Posterior cingulate gyrus (tissue), 11 donors: ENCODE measurements at places on chromosomes 13 and 19.

- DNase-seq, result no peak
These were observed 2.8 kb downstream of the ZNF20 start for GRCh38 chr19:12137221-12137940.

- no peak for DNase-seq
These were observed 1106.7 kb downstream of the EFNB2 start for GRCh38 chr13:105428811-105429210.

GRCh38 chr19:5547881-5548280, 19.9 kb downstream of the TINCR start:
- DNase-seq, result no peak

GRCh38 chr13:99505814-99506269, 4.6 kb downstream of the TM9SF2 start:
- no peak for DNase-seq

DNA sequence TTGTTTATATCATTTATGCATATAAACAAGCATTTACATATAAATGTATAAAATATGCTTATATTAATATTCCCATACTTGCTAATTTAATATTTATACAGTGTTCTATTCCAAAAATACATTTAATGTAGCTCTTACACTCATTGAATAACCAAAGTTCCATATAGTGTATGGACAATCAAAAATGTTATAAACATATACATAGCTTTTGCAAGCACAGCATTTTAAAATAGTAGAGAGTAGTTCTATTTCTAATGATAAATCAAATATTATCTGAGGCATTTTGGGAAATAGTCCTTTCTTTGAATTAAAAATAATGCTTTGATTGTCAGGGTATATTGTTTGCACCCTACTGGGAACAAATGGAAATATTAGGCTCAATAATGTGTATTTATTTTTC, 22.5 kb upstream of the COG6 start:
- no peak for DNase-seq

DNA sequence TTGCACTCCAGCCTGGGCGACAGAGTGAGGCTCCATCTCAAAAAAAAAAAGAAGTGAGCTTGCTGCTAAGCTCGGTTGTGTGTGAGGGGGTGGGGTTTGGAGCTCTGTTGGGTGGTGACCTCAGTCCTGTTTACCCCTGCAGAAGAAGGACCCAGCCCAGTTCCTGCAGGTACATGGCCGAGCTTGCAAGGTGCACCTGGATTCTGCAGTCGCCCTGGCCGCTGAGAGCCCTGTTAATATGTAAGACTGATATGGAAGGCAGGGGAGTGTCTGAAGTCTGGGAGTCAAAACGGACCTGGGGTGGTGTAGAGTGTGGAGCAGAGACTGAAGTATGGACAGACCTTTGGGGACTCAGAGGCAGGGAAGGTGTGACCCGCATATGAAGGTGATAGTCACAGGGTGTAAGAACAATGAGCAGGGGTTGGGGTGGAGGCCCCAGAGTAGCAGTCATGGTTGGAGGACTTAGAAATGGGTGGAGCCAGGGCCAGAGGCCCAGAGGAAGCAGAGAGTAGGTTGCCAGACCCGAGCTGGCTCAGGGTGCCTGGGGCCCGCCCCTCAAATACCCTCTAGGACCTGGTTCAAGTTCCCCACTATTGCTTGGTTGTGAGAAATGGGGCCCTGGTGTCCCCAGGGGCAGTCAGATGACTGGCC, 13.2 kb downstream of the CLASRP start:
- no peak for DNase-seq

DNA sequence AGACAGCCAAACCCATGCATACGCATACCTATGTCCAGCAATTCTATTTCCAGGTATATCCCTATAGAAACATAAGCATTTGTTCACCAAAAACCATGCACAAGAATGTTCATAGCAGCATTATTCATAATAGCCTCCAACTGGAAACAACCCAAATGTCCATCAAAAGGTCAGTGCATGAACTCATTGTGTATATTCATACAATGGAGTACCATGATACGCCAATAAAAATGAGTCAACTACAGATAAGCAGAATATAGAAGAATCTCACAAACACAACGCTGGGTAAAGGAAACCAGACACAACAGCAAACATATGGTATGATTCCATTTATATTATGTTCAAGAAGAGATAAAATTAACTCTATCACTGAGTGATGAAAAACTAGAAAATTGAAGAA, 23.8 kb downstream of the DEDD2 start:
- no peak for DNase-seq

DNA sequence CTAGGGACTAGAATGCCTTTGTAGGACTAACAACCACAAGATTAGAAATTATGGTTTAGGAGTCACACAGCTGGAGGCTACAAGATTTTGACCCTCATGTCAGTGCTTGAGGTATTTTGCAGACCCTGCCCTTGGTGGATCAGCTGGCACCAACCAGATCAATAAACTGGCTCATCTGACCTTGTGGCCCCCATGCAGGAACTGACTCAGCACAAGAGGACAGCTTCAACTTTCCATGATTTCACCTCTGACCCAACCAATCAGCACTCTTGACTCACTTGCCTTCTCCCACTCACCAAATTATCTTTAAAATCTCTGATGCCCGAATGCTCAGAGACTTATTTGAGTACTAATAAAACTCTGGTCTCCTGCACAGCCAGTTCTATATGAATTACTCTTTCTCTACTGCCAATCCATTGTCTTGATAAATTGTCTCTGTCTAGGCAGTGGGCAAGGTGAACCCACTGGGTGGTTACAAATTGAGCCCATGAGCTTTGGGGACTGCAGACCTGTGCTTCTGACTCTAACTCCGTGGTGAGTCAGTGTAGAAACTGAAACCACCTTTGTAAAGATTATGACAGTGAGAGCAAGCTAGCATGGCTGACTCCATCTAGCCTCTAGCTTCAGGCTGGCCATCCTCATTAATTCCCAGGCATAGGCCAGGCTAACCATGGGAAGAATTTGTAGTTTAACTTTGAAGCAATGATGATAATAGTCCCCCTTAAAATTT, 33.9 kb upstream of the CEACAM8 start:
- DNase-seq, result no peak

- DNase-seq, result no peak
These were observed 4.1 kb downstream of the POLR1D start for GRCh38 chr13:27625839-27626238.

DNA sequence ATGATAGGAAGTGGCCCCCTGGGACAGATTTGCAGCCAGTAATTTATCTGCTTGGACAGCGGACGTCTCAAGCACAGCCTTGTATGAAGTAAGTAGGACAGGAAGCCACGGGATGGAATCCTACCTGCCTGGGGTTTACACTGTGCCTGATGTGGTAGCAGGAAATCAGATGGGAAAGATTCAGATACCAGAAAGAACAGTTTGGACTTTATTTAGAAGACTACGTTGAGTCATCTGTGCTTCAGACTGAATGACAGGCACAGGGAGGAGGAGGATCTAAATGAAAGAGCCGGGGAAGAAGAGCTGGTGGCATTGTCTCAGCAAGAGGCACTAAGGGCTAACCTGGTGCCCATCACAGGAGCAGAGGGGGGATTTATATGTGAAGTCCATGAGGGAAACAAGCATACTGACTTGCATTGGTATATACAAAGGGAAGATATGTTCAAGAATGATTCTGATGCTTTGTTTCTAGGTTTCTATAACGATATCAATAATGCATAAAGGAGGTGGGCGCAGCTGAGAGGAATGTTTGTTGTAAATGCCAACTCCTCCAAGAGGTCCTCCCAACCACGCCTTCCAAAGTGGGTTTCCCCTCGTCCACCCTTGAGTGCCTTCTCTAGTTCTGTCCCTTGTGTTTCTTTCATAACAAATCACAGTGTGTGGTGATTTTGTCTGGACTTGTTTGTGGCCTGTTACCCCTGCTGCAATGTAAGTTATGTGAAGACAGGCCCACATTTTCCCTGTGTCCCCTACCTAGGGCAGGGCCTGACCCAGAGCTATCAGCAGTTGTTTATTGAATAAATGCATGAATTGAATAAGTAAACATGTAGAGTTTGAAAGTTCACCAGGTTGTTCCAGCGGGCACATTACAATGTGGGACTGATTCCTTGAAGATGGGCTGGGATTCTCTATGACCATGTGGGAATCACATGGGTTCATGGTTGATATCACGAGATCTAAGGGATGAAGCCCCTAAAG, 328.4 kb downstream of the SLC7A1 start:
- no peak for DNase-seq

DNA sequence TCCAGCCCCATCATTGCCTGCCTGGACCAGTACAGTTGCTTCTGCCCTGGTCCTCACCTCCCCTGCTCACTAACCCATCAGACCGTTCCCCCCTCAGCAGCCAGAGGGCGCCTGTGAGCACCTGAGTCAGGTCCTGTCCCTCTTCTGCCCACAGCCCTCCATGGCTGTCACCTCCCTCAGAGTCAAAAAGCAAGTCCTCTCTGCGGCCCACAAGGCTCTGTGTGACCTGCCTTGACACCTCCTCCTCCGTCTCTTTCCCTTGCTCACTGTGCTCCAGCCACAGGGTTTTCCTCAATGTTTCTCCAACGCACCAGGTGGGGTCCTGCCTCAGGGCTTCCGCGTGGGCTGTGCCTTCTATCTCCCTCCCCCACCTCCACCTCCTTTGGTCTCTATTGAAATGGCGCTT, 29.4 kb upstream of the PTPRS start:
- DNase-seq, result peak; percentile 76

DNA sequence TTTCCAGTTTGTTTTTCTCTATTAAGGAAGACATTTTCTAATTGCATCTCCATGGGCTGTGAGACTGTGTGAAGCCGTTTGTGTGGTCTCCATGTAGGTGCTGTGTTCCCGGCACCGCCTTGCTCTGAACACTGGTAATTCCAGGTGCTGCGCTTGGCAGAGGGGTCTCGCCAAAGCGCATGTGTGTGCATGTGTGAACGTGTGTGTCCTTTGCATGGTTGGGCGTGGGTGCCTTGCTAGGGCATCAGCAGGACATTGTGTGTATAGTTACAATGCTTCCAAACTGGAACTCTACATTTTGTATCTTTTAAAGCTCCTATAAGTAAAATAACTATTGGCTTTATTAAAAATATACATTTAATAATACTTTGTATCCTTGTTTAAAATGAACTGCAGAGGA, 9.8 kb upstream of the GPI start:
- DNase-seq, result no peak

DNA sequence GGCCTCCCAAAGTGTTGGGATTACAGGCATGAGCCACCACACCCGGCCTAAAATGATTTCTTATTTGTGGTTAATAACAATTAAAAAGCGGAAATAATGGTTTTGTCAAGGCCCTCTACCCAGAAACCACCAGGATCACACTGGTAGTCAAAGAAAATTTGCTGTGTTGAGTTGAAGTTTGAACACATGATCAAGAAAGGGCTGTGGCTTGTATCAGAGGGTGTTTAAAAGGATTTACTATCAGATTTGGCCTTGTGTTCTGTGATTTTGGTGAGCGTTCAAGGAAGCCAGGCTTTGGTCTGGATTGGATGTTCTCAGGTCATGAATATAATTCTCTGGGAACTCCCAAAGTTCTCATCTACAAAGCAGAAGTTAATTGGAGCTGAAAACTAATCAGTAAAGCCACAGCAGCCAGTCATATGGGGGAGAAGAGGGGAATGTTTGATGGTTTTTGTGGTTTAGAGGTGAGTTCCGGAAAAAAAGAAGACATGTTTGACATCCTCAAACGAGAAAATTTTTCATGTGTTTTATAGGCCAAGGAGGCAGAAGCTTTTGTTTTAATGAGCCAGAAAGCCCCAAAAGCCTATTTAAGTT, 10.6 kb upstream of the ZNF556 start:
- DNase-seq, result no peak

DNA sequence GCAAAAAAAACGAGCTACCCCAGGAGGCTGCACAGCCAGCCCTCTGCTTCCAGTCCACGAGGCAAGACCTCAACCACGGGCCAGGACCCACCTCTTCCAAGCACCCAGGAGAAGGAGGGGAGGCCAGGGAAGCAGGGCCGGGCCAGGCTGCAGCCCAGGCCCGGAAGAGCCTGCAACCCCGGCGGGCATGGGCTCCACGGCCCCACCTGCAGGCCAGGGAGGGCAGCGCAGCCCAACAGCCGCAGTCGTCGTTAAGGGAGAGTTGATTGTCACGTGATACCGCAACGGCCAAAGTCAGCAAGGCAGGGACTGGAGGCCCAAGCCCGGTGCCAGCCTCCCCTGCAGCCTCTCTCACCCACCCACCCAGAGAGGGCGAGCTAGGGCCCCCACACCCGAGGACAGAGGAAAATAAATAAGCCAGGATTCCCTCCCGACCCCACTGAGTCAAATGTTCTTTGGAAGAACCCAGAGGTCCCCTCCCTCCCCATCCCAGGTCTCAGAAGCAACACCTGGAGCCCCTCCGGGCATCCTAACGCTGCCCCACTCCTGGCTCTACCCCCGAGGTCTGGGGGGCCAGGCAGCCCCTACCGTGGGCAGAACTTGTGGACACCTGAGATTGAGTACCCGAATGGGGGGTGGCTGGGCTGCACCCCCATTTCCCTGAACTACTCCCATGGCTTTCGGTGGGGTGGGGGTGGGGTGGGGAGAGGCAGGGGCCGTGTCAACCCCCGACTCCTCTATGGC, 5.2 kb upstream of the REXO1 start:
- no peak for DNase-seq

GRCh38 chr13:45206340-45206739, 5.5 kb upstream of the KCTD4 start:
- no peak for DNase-seq

- DNase-seq, result no peak
These were observed 3.6 kb upstream of the COMP start for GRCh38 chr19:18794692-18795091.

DNA sequence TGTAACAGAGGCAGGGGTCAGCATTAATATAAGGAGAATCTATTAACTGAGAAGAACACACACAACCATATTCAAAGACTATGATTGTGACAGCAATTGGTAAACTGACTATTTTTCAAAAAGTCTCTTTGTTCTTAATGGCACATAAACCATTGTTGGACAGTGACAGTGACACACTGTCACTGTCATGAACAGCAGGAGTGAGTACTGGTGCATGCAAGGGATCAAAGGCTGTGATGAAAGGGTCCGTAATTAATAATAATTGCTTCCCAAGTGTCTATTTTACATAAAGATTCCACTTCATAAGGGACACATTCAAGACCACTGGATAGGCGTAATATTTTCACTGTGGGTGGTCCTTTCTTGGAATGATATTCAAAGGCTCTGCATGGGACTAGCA, 50.7 kb downstream of the LHFPL6 start:
- no peak for DNase-seq

- DNase-seq, result no peak
These were observed 12.1 kb upstream of the MYCBP2 start for GRCh38 chr13:77338961-77339401.

GRCh38 chr19:4523306-4524110, 5.2 kb upstream of the PLIN4 start:
- no peak for DNase-seq
